ENCODE measurements at places on chromosomes 12 and 14.
A peak's percentile ranks its signal among the peaks of the same experiment; 100 is the strongest.

DNA sequence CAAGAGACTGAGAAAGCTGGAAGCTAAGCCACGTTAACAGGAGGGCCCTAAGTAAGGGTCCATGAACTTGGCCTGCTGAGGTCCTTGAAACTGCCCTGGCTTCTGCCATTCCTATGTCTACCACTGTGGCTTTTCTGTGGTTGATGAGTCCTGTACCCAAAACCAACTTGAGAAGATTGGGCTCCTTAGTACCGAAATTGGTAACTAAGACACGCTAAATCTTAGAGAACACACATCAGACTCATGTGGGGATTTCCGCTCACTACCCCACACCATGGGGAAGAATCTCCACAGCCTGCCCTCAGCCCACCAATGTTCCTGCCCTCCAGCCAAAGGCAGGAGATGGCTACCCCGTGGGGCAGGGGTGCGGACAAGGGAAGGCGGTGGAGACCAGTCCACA is 232.9 kb downstream of the SPTSSA start:
- no peak for DNase-seq

- no peak for DNase-seq
Observed at GRCh38 chr12:26488351-26488750, 293.0 kb downstream of the SSPN start.

- no peak for DNase-seq
Observed at GRCh38 chr12:56530390-56531055, 8.9 kb downstream of the RBMS2 start.

GRCh38 chr12:28222081-28222700 is 31.9 kb downstream of the CCDC91 start:
- no peak for DNase-seq

DNA sequence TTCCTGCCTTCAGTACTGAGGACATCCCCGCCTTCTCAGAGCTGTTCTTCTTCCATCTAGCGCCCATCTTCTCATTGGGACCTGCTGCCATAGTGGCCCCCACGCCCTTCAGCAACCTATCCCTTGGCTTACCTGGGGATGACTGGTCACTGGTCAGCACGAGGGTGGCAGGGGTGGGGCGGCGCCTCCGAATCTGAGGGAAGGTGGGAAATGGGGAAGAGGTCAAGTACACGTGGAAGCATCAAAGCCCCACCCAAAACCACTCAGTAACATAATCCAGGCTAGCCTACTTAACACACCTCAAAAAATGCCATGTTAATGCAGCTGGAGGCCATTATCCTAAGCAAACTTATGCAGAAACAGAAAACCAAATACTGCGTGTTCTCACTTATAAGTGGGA is 4.3 kb downstream of the PPP1R1A start:
- DNase-seq: no peak

DNA sequence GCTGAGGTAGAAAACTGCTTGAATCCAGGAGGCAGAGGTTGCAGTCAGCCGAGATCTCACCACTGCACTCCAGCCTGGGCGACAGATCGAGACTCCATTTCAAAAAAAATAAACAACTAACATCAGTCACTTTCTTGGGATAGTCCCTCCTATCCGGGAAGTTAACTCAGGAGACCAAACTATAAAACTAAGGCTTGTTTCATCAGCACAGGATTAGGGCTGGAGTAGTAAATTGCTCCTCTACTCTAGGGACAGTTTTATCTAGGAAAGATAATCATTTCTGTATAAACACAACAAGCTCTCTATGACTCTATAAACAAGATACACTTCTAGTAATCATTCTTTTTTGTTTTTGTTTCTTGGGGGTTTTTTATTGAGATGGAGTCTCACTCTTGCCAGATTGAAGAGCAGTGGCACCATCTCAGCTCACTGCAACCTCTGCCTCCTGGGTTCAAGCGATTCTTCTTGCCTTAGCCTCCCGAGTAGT is 11.7 kb downstream of the RPS26 start:
- no peak for DNase-seq

GRCh38 chr12:188910-189621 is 24.9 kb downstream of the SLC6A12 start:
- no peak for DNase-seq

DNA sequence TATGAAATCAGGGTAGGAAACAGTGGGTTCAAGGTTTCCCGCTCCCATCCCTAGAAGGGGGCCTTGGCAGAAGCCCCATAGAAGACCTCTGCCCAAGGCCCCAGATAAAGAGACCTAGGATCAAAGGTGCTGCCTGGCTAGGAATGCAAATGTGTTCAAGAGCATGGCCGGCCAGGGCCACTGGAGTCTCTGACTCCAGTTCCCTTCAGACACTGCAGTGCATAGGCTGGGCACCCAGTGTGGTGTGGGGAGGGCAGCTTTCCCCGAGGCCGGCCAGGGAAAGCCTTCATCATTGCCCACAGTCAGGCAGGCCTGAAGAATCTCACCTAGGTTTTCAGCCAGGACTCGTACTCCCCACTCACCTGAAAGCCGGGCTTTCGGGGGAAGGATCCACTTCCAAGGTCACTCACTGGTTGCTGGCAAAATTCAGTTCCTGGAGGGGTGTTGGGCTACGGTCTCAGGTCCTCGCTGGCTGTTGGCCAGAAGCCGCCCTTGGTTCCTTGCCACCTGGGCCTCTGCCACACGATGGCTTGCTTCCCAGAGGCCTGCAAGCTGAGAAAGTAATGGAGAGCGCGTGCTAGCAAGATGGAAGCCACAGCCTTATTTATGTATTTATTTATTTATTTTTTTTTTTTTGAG is 9.7 kb upstream of the PEBP1 start:
- no peak for DNase-seq

DNA sequence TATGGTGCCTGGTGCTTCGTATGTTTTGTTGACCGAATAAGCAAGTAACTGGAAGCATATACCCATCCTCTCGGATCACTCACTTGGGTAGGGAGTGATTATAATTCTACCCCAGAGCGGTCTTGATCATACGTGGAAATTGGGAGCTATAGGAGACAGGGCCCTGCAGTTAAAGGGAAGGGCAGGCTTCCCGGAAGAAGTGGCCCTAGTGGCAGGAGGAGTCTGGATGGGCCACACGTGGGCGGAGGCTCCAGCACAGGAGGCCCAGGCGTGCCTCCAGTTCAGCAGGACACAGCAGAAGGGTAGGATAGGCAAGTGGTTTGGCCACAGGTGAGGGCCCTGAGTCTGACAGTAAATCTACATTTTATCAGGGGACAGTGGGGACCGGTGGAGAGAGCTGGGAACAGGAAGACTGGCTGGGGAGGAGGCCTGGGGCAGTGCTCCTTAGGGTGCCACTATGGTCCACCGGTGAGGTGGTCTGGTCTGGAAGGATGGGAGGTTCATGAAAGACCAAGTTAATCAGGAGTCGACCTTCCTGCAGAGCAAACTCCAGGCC is 23.5 kb upstream of the YY1 start:
- no peak for DNase-seq

- no peak for DNase-seq
Observed at GRCh38 chr12:48340943-48341342, 9.8 kb downstream of the ZNF641 start.

DNA sequence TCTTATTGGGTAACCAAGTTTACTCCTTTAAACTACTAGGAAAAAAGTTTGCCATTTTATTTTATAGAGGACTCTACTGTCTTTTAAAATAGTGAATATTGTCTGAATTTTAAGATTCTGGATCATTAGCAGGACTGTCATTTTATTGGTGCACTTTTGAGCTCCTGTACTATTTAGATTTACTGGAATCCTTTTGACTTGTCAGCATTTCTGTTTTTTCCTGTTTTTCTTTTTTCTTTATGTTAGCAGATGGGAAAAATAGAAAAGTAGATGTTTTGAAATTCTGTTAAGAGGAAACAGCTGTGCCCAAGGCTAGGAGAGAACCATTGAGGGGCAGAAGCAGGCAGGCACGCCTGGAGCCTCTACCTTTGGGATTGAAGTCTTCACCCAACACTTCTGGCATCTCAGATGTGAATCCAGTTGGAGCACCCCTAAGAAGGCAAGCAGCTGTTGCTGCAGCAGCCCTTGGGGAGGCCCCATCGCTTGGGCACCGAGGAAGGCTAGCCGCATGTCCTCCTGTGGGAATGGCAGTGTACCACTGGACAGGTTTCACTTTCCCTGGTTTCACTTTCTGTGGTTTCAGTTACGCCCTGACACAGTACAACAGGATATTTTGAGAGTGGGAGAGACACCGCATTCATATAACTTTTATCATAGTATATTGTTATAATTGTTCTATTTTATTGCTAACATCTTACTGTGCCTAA is 11.5 kb downstream of the RIMKLB start:
- DNase-seq: no peak

DNA sequence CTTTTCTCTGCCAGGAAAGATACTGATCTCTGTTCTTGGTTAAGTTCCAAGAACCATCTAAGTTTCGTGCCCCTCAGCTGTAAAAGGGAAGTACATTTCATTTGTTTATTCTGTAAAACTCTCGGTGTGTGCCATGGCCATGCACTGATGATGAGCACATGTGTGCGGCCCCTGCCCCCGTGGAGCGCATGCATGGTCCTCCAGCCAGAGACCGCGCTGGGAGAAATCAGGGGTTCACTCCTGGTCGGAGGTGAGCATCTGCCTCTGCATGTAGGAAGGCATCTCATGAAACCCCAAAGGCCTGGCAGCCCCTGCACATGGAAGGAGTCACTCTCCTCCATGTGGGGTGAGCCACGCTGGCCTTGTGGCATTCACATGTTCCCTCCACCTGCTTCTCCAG is 102.5 kb upstream of the RTL1 start:
- DNase-seq: peak; percentile 80

- no peak for DNase-seq
Observed at GRCh38 chr14:90642244-90642717, 173.9 kb downstream of the TTC7B start.

DNA sequence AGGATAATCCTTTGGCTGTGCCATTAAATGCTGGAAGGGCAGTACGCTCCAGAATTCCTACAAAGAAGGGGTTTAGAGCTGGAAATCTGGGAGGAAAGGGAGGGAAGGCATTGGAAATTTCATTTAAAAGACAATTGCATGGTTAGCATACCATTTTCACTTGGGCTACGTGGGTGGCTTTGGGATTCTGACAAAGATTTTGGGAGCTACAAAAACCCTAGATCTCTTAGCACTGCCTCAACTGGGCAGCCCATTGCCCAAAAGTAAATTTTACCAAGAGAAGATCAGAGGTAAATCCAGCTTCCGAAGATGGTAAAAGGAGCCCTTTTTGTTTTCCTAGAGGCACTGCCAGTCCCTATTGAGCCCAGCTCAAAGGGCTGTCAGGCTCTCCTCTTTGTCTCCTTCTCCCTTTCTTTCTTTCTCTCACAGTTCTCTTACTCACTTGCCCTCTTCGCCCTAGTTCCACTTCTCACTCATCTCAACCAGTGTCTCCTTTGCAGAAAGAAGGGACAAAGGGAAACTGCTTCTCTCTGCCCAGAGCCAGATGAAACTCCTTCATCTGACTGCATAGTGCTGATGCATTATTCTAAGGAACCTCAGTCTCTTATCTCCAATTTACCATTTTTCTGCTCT is 125.4 kb upstream of the PLEKHA5 start:
- DNase-seq: no peak

DNA sequence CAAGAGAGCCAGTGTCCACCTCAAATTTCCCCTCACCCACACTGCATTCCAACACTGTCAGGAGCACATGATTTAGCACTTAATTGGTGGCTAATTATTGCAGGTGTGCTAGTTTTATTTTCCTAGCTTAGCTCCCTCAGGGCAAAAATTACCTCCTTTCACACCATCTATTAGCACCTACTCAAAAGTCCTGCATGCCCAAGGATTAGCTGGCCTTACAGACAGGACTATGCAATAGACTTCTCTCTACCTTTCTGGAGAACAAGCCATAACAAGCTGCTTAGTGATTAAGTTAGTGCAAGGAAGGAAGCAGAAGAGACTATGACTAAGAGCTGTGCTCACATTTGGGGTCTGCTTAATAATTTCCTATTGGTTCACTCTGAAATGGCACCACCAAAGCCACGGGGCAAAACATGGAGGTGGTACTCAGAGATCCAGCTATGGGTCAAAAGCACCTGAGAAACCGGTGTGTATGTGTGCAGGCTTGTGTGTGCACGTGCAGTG is 69.5 kb downstream of the STON2 start:
- DNase-seq: no peak

DNA sequence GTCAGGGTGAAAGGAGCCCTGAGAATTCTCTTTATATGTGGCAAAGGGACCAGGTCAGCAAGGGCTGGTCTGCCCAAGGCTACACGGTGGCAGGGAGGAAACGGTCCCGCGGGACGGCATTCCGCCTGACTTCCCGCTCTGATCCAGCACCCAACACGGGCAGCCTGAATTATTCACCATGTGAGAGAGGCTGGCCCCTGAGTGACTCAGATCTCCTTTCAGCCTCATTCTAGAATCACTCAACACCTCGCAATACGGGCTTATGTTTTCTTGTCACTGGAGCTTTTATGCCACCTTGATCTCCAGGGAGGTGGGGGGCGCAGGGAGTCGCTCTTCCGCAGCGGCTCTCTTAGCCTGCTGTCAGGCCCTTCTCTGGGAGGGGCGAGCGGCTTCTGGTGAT is 8.5 kb downstream of the LRTM2 start:
- DNase-seq: no peak

DNA sequence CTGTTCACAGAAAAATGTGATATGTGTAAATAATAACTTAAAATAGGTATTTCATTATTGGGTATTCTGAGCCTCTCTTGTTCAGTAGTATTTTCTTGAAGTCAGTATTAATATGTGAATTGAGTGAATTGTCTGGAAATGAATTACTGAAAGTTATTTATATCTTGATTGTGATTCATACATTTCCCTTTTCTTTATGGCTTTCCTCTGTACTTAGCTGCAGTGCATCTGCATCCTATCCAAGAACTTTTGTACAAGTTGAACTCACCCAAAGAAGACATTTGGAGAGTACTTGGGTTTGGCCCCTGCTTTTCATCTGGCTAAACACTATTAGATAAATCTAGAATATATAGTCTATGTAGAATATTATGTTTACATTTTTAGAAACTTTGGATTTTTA is 326.0 kb downstream of the RAD51B start:
- DNase-seq: no peak

DNA sequence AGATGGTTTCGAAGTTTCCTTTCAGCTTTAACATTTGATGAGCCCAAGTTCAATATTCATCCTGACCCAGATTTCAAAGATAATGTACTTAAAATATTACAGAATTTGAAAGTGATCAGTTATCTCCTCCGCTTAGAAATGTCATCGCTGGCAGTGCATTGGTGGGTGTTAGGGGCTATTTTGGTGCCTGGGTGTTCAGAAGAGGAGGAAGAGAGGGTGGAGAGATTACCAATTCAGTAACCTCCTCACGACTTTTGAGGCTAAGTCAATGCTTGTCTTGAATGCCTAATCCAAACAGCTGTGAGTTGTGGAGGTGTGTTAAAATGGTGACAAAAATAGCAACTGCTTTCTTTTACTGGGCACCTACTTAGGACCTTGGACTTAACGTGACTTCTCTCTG is 13.8 kb upstream of the DGLUCY start:
- no peak for DNase-seq
